ENCODE measurements at places on chromosomes 12 and 14.

DNA sequence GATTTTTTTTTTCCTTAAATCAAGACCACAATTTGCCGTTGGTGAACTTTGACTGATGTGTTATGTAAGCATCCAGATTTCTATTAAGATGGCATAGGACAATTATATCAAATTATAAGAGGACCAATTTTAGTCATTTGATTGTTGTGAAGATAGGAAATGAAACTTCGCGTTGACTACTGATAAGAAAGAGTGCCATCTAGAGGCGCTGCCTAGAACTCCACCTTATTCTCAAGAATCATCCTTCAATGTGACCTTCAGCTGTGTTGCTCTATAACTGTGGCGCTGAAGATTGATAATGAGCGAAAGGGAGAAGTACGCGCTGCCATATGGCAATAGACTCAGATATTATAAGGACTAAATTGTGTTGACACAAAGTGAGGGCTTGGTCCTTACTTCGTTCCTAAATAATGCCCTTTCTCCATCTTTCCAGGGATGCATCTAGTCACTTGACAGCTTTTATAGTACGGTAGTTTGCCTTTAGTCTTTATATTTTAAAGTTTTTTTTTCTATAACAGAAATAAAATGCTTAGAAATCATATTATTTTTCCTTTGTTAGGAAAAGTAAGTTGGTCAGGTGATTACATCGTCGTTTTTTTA lies 350.8 kb upstream of the STXBP6 start:
- DNase-seq, result peak; percentile 56

DNA sequence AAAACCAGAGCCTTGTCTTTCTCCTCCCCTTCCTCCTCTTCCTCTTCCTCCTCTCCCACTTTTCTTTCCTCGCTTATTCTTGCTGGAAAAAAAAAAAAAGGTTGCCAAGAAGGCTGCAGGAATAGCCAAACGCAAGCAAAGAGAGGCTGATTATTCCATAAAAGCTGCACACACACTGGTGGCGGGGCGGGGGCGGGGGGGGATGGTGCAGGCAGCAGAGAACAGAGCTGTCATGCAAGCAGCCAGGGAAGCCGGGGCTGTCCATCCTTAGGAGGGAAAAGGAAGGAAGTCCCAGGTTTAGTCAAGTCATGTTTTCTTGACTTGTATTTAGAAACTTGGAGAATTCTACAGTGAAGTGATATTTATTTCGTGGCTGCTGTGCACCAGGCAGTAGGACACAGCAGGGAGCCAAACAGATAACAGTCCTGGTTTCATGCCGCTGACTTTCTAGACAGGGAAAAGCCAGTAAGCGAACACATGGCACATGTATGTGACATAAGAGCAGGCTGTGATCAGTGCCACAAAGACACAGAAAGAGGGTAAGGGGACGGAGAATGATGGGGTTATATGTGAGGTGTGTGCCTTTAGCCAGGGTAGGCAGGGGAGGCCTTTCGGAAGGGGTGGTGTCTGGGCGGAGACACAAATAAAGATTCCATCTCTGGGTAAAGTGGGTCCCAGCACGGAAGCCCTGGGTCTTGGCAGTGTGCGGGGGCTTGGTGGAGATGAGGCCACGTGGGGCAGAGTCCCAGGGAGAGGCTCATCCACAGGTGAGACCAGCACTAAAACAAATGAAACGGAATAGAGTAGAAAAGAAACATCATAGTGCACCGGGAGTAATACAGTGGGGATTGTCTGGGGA lies 56.6 kb upstream of the SCN8A start:
- DNase-seq, result no peak

DNA sequence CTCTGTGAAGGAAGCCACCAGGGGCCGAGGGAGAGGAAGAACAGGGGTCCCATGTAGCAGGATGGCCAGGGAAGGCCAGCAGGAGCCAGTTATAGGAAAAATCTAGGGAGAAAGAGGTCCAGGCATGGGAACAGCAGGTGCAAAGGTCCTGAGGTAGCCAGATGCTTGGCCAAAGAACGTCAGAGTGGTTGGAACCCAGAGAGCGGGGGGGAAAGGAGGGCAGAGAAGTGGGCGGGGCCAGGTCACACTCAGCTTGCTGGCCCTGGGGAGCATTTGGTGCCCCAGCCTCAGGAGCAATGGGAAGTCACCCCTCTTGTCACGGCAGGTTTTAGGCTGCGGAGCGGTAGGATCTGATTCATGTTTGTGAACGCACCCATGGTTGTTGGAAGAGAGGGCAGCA lies 180.5 kb downstream of the PHETA1 start:
- DNase-seq, result no peak

- DNase-seq, result no peak
These were observed 66.6 kb downstream of the FLRT2 start for GRCh38 chr14:85596562-85596961.

GRCh38 chr12:26121323-26122060 lies 3.3 kb downstream of the BHLHE41 start:
- no peak for DNase-seq

DNA sequence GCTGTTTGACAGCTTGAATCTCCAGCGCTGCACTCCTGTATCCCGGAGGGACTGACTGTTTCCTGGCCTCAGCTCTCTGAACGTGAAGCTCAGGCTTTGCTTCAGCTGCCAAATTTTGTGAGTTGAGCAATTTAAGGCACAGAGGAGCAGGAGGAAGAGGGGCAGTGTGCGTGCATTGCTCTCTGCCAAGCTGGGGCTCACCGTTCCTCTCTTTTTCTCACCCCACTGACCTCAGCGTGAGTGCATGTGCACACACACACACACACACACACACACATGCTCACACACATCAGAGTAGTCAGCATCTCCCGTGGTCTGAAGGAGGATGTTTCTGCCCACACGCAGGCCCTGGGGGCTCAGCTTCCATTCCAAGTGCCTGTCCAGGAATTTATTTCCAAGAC lies 27.8 kb upstream of the BDKRB2 start:
- DNase-seq, result peak; percentile 99

DNA sequence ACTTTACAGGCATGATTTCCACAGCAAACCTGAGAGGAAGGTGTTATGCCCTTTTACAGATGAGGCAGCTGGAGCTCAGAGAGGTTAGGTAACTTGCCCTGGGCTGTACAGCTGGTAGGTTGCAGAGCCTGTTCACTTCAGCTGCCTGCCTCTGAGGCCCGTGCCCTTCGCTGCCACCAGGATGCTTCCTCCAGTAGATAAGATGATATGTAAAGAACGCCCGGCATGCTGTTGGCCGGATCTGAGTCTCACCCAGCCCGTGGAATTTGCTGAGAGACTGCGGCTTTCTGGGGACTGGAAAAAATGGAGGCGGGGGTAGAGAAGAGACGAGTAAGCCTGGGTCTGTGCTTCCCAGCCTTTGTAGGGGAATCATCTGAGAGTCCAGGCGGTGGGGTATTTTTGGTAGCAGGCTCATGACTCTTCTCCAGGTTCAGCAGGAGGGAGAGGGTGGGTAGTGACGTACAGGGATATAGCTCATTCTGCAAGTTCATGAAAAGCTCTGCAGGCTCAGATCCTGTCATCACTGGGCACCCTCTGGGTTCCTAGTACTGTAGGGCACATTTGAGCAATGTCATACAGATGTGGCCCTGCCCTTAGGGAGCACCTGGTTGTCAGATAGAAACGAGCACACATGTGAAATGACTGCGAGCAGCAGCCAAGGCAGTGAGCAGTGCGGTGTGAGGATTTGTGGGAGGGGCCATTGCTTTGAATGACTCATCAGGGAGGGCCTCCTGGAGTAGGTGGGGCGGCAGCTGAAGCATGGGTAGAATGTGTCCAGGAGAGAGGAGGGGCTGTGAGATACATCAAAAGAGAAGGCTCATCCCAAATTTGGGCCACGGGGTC lies 159.4 kb downstream of the TSPAN9 start:
- DNase-seq, result no peak

GRCh38 chr12:131900397-131900796 lies 6.0 kb downstream of the ULK1 start:
- DNase-seq, result no peak

DNA sequence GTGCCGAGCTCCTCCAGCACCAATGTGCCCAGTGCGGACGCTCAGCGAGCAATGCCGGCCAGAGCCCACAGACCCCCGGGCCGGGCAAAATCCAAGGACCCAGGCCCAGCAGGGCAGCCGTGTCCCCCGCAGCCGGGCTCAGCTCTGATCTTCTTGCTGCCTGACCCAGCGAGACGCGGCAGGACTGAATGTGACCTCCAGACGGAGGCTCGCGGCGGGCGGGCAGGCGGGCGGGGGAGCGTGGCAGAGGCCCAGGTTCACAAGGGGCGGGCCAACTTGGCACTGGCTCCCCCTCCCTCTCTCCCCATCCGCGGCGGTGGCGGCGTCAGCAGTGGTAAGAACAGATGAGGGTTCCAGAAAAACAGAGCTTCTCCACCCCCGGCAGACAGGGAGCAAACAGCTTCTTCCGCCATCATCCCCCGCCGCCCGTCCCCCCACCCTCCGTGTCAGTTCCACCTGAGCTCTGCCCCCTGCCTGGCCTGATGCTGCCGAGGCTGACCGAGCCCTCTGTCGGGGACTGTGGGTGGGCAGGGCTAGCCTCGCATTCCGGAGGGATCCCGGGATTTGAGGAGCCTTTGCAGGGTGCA lies 94.3 kb downstream of the RFLNA start:
- peak; percentile 89 for DNase-seq

DNA sequence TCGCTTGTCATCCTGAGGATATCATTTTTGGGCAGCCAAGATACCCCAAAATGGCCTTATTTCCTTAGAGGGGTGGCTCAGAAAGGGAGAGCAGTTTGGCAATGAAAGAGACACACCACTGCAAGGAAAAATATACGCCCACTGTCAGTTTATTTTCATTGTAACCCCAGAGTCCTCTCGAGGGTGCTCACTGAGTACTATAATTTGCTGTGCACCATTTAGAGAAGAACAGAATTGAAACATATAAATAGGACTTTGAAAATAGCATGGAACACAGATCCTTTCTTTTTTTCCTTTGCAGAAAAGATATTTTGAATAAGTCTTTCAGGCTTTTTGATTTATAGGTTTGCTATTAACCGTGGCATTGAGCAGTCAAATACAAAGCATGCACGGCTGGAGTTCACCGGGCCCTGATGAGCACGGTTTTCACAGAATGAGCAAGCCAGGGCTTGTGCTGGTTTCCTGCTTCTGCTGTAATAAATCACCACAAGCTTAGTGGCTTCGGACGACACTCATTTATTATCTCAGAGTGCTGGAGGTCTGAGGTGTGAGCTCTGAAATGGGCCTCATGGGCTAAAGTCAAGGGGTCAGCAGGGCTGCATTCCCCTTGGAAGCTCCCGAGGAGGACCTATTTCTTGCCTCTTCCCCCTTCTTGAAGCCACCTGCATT lies 152.3 kb downstream of the ZNF664 start:
- no peak for DNase-seq

DNA sequence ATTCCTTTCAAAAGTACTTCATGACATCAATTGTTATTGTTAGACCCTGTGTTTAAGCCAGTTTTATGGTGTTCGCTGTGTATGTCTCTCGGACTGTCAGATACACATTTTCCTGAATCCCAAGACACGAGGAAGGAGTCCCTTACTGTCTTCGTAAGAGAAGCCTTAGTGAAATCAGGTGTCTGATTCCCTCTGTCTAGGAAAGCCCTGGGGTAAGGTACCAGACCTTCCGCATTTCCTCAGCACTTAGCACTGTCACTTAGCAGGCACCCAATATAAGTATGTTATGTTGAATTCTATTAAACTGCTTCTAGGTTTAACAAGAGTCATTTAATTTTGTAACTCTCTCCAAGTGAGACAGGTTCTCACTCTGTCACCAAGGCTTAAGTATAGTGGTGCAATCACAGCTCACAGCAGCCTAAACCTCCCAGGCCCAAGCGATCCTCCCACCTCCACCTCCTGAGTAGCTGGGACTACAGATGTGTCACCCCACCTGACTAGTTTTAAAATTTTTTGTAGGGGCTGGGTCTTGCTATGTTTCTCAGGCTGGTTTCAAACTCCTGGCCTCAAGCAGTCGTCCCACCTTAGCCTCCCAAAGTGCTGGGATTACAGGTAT lies 111.0 kb downstream of the BBS10 start:
- no peak for DNase-seq

- no peak for DNase-seq
These were observed 11.4 kb downstream of the ATP23 start for GRCh38 chr12:57952766-57953165.

GRCh38 chr14:91901449-91902226 lies 34.3 kb upstream of the TC2N start:
- DNase-seq, result peak; percentile 89

DNA sequence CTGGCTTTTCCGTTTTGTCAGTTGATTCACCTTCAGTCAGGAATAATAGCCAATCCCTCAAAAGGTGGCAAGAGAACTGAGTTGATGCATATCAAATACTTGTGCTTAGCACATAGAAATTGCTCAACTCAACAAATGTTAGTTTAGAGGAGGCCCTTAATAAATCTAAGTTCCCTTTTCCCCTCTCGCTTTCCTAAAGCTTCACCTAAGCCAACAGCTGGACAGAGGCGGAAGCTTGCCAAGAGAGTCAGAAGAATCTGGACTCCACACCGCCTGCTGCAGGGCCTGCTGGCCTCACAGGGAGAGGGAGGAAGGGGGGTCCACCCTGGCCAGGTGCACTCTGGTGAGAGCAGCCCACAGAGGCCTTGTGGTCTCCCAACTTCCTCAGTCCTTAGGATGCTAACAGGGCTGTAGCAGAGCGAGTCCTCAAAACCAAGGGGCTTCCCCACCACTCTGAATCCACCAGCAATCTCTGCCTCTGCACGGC lies 213.1 kb downstream of the CHST11 start:
- peak; percentile 64 for DNase-seq

GRCh38 chr14:20472536-20473169 lies 3.4 kb downstream of the PNP start:
- no peak for DNase-seq

DNA sequence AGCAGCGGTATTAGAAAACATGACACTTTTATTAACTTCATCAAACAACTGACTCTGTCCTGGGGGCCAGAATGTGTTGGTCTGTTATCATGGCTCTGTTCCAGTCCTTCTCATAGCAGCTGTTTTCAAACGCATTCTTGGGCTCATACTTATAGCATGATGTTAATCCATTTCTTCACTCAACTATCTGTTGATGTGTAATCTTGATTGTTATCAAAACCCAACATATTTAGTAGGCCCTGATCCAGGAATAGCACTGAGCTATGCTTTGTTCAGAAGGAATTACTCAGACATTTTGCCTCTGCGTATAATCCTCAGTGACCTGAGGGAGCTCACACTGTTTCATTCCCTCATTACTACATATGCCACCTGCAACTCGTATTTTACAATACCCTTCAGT lies 315.9 kb downstream of the BMP4 start:
- no peak for DNase-seq

- DNase-seq, result no peak
These were observed 169.5 kb upstream of the DAAM1 start for GRCh38 chr14:59018978-59019377.

DNA sequence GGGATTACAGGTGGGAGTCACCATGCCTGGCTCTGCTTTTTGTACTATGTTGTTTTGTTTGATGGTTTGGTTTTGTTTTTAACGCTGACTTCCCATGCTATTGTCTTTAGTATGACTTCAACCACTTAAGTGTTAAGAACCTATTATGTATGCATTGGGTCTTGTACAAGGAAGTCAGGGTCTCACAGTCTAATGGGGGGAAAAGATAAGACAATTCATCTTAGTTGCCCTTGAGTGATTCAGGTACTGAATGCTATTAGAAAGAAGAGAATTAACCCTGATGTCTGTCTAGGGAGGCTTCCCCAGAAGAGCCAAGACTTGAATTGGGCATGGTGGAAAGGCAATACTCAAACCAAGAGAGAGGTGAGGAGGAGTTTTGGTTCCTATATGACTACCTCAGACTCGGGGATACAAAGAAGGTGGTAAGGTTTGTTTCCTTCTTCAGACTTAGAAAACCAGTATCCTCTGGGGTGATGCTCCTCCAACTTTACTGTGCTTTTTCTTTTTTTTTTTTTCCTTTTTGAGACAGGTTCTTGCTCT lies 64.6 kb downstream of the SUSD6 start:
- no peak for DNase-seq

- no peak for DNase-seq
These were observed 3.1 kb downstream of the HMGA2 start for GRCh38 chr12:65827342-65827741.
